Activated T-helper 17 cell treated with anti-CD3 and anti-CD28 coated beads, Interleukin-2, amount 50 U/mL, for 72 hours (primary cell): ENCODE measurements at places on chromosomes 2 and 18. TPM values are rescaled to one million over a fixed set of nuclear protein-coding genes. Genes with fewer than 3 reads are reported as not detected.

Gene RGPD8
- total RNA-seq: 6.1 TPM

Gene SLC38A11
- total RNA-seq: not detected

DNA sequence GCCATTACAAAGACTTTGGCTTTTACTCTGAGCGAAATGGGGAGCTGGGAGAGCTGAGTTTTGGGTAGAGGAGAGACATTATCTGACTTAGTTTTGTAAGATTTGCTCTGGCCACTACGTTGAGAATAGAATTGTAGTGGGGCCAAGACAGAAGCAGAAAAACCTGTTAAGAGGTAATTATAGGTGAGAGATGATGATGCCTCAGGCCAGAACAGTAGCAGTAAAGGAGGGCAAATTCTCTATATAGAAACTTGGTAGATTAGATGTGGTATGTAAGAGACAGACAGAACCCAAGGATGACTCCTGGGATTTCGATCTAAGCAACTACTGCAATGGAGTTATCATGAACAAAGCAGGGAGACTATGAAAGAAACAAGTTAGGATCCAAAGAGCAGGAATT lies 17.4 kb upstream of the CREB1 start:
- H3K27ac ChIP-seq: no peak overlapping the region
- no peak for ATAC-seq
- H3K36me3 ChIP-seq: no peaks in the 10 kb centered on the region
- peaks cover 22% of the 10 kb centered on the region for H3K4me1 ChIP-seq
- peaks cover 4% of the 10 kb centered on the region for H3K27me3 ChIP-seq

DNA sequence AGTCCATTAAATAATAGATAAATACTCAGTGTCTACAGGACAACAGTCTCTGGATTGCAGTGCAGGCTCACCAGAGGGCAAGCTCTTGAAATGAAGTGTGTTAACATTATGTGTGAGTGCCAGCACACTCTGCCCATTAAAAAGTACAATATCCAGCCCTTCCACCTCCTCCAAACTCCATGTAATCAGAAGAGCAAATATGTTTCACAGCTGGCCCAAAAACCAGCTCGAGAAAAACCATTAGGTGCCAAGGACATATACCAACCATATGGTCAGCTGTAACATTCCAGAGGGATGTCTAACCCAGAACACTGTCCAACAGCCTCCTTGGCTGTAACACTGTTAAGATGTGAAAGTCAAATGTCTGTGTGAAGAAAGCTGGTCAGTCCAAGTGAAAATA lies 112.2 kb downstream of the ZNF385B start:
- no peak overlapping the region for H3K4me3 ChIP-seq
- H3K4me1 ChIP-seq: no peaks in the 10 kb centered on the region
- no peak overlapping the region for H3K27ac ChIP-seq

DNA sequence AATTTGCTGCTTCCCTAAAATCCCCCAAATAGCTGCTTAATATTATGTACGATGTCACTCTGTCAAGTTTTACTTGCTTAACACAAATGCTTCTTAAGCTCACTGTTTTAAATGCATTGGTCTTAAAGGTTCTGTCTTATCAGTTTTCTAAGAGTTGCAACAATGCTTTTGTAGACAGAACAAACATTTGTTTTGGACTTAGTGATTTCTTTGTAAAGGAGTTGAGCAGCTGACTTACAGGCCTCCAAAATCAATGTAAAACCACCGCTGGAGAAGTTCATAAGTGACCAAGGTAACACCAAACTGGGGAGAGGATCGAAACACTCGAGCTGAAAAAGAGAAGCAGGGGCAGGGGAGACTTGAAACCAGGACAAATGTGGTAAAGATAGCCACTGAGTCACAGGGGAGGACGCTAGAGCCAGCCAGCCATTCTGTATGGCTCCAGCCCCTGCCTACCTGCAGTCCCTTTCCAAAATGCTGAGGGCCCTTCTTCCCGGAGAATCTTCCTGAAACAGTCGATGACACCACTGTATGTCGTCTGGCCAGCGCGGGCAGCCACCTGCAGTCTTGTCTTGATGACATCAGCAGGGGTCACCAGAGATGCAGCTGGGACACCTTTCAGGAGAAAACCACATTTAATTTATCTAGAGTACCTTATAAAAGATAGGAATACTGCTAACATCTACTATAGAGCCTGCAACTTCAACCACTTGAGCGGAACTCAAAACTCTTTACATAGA lies 100.2 kb downstream of the DYNC1I2 start:
- no peak overlapping the region for H3K27ac ChIP-seq
- no peaks in the 10 kb centered on the region for H3K27me3 ChIP-seq
- peaks cover 75% of the 10 kb centered on the region for H3K36me3 ChIP-seq
- H3K4me1 ChIP-seq: no peaks in the 10 kb centered on the region
- ATAC-seq: no peak
- H3K4me3 ChIP-seq: no peak overlapping the region

DNA sequence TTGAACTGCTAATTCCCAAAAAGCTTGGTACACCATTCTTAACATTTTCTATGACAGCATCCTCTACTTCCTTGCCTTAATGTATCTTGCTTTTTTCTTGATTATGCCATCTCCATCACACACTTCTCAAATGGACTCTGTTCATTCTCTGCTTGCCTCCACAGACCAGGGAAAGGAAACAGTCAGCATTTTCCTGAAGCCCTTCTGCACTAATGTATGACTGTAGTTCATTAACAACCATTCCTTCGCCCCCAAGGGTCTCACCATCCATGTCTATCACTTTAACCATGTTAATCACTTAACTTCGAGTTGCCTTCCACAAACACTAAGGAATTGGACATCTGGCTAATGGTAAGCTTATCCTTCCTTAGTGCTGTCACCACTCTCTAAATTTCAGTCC lies 54.8 kb downstream of the COBLL1 start:
- H3K4me1 ChIP-seq: no peaks in the 10 kb centered on the region
- H3K27ac ChIP-seq: no peak overlapping the region

Gene GPR45
- not detected for total RNA-seq

Gene MAP3K2
- total RNA-seq: 44.9 TPM

Gene CAVIN2
- 0.15 TPM for total RNA-seq

Gene COL6A3
- 30.7 TPM for total RNA-seq

- H3K4me1 ChIP-seq: no peaks in the 10 kb centered on the region
- ATAC-seq: no peak
- peaks cover 50% of the 10 kb centered on the region for H3K36me3 ChIP-seq
- no peak overlapping the region for H3K27ac ChIP-seq
These were observed 27.2 kb downstream of the OXER1 start for GRCh38 chr2:42736598-42737322.

GRCh38 chr18:35088921-35089320 lies 47.7 kb downstream of the MAPRE2 start:
- no peaks in the 10 kb centered on the region for H3K27me3 ChIP-seq
- no peak overlapping the region for H3K4me3 ChIP-seq
- peaks cover 6% of the 10 kb centered on the region for H3K4me1 ChIP-seq
- no peak overlapping the region for H3K27ac ChIP-seq

Gene UGT1A5
- total RNA-seq: not detected

- H3K4me3 ChIP-seq: no peak overlapping the region
- ATAC-seq: no peak
- H3K27me3 ChIP-seq: peaks cover 3% of the 10 kb centered on the region
- H3K4me1 ChIP-seq: no peaks in the 10 kb centered on the region
- no peaks in the 10 kb centered on the region for H3K36me3 ChIP-seq
These were observed 285.4 kb downstream of the ZNF521 start for GRCh38 chr18:25066516-25066915.

- H3K36me3 ChIP-seq: no peaks in the 10 kb centered on the region
- no peak overlapping the region for H3K27ac ChIP-seq
- no peaks in the 10 kb centered on the region for H3K27me3 ChIP-seq
- no peak for ATAC-seq
These were observed 59.3 kb upstream of the MAP4K4 start for GRCh38 chr2:101638181-101638711.

DNA sequence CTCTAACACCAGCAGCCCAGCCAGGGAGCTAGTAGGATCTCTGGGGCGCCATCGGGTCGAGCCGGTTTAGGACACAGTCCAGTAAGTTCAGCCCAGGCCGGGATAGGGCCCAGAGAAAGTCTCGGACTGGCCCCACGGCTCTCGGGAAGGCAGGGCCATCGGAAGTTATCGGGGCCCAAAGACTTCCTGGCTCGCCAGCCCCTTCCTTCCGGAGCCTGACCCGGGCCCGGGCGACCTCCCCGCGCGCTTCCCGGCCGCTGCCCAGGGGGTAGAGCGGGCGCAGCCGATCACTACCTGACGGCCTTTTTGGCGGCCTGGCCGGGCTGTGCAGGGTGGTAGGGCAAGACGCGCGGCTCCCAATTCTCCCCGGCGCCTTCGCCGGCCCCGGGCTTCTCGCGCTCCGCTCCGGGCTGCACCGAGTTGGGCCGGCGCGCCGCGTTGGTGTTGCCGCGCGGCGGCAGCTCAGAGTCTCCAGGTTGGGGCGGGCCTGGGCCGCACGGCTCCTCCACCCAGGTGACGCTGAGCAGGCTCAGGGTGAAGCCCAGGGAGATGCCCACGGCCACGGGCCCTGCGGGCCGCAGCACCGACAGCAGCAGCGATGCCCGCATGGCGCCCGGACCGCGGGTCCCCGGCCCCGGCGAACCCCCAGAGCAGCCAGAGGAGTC lies 546 bp downstream of the CHPF start:
- H3K4me3 ChIP-seq: peak overlapping the region; percentile 84
- peaks cover 6% of the 10 kb centered on the region for H3K4me1 ChIP-seq
- peaks cover 32% of the 10 kb centered on the region for H3K36me3 ChIP-seq
- H3K27me3 ChIP-seq: no peaks in the 10 kb centered on the region

GRCh38 chr2:33412920-33413319 lies 63.5 kb upstream of the RASGRP3 start:
- H3K4me1 ChIP-seq: no peaks in the 10 kb centered on the region
- ATAC-seq: no peak
- no peaks in the 10 kb centered on the region for H3K36me3 ChIP-seq
- no peak overlapping the region for H3K27ac ChIP-seq
- H3K4me3 ChIP-seq: no peak overlapping the region

- H3K27me3 ChIP-seq: no peaks in the 10 kb centered on the region
- no peak overlapping the region for H3K27ac ChIP-seq
- H3K36me3 ChIP-seq: peaks cover 41% of the 10 kb centered on the region
- peaks cover 16% of the 10 kb centered on the region for H3K4me1 ChIP-seq
- ATAC-seq: peak; percentile 32
- no peak overlapping the region for H3K4me3 ChIP-seq
These were observed 88.0 kb downstream of the ACTR3 start for GRCh38 chr2:113977660-113978523.

Gene RIT2
- total RNA-seq: not detected

GRCh38 chr18:9848170-9848879 lies 37.4 kb upstream of the TXNDC2 start:
- H3K36me3 ChIP-seq: no peaks in the 10 kb centered on the region
- no peak for ATAC-seq
- no peak overlapping the region for H3K27ac ChIP-seq
- H3K4me3 ChIP-seq: no peak overlapping the region
- peaks cover 5% of the 10 kb centered on the region for H3K4me1 ChIP-seq

DNA sequence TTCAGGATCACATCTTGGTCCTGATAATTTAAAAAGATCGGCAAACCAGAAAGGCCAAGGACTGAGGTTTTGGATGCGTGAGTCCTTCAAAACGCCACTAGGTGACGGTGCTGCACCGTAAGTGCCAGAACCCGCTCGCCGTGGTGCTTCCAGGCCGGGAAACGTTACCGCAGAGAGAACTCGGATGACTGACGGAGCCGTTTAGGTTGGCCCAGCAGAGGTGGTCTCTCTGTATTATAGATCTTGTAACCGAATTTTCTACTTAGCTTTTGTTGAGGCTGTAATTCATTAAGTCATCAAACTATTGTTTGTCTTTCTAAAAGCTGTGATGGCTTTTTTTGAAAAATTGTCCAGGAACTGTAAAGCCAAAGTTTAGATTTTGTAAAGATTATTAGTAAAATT lies 39.8 kb upstream of the ADCYAP1 start:
- H3K36me3 ChIP-seq: no peaks in the 10 kb centered on the region
- no peak overlapping the region for H3K4me3 ChIP-seq
- H3K27me3 ChIP-seq: peaks cover 30% of the 10 kb centered on the region
- ATAC-seq: peak; percentile 74
- H3K4me1 ChIP-seq: no peaks in the 10 kb centered on the region
- no peak overlapping the region for H3K27ac ChIP-seq

GRCh38 chr2:120225549-120226065 lies 2.4 kb upstream of the TMEM185B start:
- H3K36me3 ChIP-seq: peaks cover 38% of the 10 kb centered on the region
- no peak for ATAC-seq
- H3K4me3 ChIP-seq: no peak overlapping the region
- H3K27ac ChIP-seq: no peak overlapping the region

DNA sequence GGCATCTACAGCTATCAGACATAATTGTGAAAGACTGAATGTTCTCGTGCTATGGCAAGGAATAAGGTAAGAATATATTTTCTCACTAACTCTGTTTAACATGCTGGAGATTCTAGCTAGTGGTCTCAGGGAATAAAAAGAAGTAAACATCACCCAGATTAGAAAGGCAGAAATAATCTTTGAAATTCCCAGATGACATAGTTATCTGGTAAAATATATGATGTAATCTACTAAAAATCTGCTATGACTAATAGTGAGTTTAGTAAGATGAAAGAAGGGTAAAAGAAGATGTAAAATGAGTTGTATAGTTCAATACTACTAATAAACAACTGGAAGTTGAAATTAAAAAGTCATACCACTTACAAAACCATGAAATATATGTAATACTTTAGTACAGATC lies 134.2 kb downstream of the DSC3 start:
- no peaks in the 10 kb centered on the region for H3K4me1 ChIP-seq
- ATAC-seq: no peak
- H3K27ac ChIP-seq: no peak overlapping the region
- no peaks in the 10 kb centered on the region for H3K27me3 ChIP-seq

DNA sequence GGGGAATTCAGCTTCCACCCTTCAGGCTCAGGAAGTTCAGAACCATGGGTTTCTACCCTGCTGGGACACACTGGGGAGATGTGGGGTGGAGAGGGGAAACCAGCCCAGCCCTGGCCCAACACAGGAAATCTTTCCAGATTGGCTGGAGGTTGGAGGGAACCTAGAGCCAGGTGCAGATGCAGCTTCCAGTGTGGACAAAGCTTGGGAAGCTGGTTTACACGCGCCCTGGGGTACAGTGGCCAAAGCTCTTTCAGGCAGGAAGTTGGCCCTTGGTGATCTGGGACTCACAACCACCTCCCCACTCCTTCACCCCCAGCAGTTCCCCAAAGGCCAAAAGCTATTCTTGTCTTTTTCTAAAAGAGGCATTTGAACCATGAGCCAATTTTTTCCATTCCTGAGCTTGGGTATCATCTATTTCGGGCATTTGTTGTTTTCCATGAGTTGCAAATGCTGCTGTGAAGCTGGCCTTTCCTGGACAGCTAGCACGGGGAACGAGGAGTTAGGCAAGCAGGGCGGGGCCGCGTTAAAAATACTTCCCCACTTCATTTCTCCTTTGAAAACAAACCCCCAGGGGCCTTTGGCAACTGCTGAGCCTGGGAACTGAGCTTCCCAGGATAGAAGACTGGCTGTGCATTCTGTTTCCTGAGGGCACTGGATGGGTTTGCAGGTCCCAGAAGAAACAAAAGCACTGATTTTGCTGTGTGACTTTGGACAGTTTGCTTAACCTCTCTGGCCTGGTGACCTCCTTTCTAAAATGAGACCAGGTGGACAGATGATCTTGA lies 3.1 kb upstream of the ARID5A start:
- no peak overlapping the region for H3K27ac ChIP-seq
- H3K36me3 ChIP-seq: peaks cover 16% of the 10 kb centered on the region
- peak overlapping the region; percentile 85 for H3K4me3 ChIP-seq
- no peaks in the 10 kb centered on the region for H3K27me3 ChIP-seq

Gene GPR35
- total RNA-seq: 2.0 TPM

Gene TDRD15
- 0.13 TPM for total RNA-seq
